ENCODE measurements at places on chromosomes 3 and 15.

DNA sequence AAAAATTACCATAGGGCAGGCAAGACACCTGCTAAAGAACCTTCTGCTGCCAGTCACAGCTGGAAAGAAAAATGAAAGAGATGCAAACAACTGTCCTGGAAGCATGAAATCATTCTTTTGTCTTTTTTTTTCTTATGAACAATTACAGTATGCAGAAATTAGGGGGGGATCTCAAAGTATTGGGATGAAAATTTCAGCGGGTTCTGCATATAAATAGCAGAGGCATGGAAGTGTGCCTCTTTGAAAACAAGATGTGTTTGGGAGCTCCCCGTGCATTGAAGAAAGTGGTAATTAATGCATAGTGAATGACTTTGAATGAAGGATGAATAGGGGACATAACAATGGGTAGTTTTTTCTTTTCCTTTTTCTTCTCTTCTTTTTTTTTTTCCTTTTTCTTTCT lies 431.2 kb downstream of the SOX2 start:
- no peak for DNase-seq

DNA sequence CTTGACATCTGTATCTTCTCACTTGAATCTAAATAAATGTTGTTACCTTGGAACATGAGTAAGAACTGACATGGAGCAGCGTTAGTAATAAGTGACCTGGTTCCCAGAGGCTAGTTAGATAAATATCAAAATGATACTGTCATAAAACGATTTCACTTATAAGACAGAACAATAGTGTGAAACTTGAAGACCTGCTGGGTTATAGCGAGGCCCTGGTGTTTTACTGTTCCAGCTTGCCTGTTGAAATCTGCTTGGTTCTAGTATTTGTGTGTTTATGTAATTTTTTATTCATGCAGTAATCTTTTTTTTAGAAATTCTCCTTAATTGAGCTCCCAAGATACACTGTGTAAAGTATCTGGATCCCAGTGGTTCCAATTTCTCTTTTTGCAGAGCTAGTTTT lies 129.4 kb downstream of the CACNA2D3 start:
- no peak for DNase-seq

- DNase-seq, result peak; percentile 3
Measured at GRCh38 chr3:52986938-52987337, 58.9 kb downstream of the SFMBT1 start.

DNA sequence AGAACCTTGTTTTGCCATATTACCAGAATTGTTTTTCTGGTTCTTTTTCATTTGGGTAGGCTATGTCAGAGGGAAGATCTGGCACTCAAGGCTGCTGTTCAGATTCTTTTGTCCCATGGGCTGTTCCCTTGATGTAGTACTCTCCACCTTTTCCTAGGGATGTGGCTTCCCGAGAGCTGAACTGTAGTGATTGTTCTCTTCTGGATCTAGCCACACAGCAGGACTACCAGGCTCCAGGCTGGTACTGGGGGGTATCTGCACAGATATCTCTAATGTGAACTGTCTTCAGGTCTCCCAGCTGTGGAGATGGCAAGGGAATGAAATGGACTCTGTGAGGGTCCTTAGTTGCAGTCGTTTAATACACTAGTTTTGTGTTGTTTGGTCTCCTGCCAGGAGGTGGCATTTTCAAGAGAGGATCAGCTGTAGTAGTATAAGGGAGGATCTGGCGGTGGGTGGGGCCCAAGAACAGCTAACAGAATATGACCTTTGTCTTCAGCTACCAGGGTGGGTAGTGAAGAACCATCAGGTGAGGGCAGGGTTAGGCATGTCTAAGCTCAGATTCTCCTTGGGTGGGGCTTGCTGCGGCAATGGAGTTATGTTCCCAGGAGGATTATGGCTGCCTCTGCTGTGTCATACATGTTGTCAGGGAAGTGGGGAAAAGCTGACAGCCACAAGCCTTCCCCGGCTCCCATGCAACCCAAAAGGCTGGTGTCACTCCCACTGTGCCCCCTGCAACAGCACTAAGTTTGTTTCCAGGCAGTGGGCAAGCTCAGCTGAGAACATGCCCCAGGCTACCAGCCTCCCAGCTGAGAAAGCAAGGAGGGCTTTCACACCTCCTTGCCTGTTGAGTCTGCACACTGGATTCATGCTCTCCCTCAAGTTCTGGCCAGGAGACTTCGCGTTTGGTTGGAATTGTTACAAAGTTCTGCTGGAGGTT lies 252.5 kb downstream of the ISL2 start:
- DNase-seq, result peak; percentile 13

- DNase-seq, result no peak
Measured at GRCh38 chr3:155230382-155230781, 63.1 kb downstream of the STRIT1 start.

- DNase-seq, result no peak
Measured at GRCh38 chr3:48086705-48087104, 70.5 kb upstream of the MAP4 start.

GRCh38 chr15:31271711-31272557 lies 54.7 kb upstream of the KLF13 start:
- DNase-seq, result no peak

DNA sequence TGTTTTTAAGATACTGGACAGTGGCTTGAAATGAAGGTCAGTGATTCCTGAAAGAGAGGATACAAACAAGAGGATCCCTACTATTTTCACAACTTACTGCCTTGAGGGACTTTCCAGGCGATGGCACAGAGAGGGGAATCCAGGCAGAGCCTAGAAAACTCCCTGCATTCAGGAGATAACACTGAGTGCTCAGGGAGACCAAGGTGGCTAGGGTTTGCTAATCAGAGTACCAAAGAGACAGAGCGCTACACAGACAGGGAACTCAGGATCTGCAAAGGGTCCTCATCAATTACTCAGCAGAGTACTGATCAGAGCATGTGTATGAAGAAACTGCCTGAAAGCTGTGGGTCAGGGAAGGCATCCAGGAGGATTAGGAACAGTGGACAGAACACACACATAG lies 11.7 kb upstream of the MRPS22 start:
- DNase-seq, result no peak

DNA sequence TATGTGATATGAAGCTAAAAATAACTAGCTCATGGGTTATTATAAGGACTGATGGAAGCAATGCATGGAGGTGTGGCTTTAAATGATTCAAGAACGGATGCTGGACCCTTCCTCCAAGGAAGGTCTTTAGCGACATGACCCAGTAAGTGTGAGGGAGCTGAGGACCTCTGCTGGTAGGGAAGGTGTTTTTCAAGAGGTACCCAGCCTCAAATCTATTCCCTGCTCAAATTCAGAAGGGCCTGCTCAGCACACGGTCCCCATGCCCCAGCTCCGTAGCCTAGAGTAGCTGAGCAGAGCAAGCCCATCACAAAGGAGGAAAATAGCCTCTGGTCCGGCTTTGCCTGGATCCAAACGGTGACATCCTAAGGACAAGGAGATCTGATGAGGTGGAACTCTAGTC lies 266.2 kb upstream of the IGF1R start:
- no peak for DNase-seq

DNA sequence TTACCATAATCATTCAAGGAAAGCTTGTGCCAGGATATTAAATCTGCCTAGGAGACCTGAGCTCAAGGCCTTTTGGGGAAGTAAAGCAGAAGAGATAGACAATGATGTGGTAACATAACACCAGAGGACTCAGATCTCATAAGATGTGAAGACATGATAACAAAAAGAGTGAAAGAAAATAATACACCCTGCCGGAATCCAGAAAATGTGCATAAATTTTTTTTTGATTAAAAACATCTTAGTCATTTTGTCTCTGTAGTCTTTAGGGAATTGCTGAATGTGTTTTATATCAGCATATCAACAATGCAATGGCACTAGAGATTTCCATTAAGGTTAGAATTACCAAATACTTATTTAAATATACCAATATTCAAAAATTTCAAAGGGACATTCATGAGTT lies 326.8 kb upstream of the ROBO1 start:
- DNase-seq, result no peak

DNA sequence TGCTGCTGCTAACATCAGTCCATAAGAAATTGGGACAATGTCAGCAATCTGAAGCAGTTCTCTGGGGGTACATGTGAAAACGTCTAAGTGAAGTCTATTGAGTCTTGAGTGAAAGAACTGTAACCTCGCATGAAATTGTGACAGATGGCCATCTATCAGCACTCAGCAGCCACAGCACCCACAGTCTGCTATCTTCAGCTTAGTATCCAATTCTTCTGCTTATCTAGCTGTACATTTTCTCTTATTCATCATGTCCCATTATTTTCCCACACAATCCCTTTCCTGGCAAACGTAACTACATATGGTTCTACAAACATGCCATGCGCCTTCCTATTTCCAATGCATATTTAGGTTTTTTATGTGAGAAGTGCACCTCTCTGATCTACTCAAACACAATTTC lies 629.7 kb downstream of the NTRK3 start:
- no peak for DNase-seq

DNA sequence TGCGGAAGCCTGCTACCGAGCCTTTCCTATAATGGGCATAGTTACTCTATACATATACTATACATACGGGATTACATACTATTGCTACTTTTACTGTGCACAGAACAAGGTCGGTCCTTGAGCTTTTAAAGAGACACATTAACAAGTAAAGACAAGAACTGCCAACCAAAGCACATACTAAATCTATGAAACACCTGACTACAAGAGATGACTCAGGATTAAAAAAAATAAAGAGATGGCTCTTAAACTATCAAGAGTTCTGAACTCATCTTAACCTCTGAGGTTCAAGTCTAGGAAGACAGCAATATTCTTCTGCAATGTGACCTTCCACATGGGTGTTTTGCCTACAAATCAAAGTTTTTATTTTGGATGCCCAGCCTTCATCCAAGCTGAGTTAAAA lies 106.8 kb downstream of the TNIK start:
- DNase-seq, result no peak

GRCh38 chr15:40338921-40339620 lies 1.7 kb downstream of the CCDC9B start:
- DNase-seq, result no peak

- peak; percentile 73 for DNase-seq
Measured at GRCh38 chr15:92655178-92655995, at the start of gene FAM174B. Gene FAM174B, minus strand, starts transcription at chr15:92655775.

GRCh38 chr15:31510057-31510456 lies 183.4 kb downstream of the KLF13 start:
- DNase-seq, result peak; percentile 74

DNA sequence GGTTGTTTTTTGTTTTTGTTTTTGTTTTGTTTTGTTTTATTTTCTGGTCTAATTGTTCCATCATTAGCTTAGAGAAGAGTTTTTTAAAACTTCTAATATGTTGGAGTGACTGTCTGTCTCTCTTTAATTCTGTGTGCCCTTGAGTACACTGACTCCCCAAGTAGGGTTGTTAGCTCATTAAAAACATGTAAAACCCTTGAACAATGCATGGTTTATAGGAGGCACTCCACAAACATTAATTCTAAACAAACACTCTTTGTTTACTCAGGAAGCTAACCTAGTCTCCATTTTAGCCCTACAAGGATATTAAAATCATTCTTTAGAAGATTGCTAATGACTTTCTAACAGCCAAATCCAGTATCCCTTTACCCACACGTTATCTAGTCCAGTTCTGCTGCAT lies 100.5 kb downstream of the CGGBP1 start:
- no peak for DNase-seq

DNA sequence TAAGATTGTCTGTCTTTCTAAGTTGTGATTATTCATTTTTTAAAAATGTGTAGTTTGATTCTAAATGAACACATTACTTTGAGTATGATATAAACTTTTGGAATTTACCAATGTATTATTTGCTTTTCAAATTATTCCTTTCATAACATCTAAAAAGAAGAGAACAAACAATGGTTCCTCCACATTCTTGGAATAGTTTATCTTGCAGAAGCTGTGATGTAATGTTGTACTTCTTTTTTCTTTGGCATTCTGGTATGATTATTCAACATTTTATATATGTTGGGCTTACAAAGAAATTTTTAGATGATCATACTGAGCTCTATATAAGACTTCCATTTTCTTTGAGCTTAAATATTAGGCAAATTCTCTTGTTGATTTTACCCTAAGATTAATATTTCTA lies 419.2 kb downstream of the DIPK2A start:
- DNase-seq, result no peak

GRCh38 chr3:3089017-3089416 lies 21.2 kb downstream of the IL5RA start:
- DNase-seq, result no peak

GRCh38 chr3:193774272-193774915 lies 181.4 kb downstream of the OPA1 start:
- no peak for DNase-seq

DNA sequence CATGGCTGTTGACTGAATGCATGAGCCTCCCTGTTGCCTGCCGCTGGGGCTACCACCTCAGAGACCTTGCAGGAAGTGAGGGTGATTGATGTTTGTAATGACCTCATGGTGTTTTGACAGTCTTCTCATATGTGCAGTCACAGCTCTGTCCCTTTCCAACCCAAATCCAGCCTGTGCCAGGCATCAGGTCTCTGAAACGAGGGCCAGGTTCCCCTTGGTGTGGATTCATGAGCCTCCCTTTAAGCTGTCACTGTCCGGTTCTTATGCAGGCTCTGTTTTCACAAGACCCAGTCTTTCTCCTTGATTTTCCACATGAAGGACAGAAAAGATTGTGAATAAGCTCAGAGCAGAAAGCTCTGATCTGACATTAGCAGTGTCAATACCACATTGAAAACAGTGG lies 43.1 kb downstream of the CEMIP start:
- DNase-seq, result no peak

DNA sequence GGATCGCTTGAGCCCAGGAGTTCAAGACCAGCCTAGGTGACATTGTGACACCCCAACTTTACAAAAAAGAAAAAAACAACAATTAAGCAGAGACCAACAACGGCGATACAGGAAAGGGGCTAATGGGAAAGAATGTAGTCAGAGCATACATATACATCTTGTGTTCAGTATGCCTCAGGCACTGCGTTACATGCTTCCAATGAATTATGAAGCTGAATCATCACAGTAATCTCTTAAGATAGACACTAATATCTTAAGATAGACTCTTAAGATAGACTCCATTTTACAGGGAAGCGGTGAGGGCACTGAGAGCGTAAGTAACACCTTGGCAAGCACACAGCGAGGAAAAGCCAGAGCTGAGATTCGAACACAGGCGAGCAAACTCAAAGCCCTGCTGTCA lies 6.1 kb upstream of the LDHAL6B start:
- DNase-seq, result no peak

DNA sequence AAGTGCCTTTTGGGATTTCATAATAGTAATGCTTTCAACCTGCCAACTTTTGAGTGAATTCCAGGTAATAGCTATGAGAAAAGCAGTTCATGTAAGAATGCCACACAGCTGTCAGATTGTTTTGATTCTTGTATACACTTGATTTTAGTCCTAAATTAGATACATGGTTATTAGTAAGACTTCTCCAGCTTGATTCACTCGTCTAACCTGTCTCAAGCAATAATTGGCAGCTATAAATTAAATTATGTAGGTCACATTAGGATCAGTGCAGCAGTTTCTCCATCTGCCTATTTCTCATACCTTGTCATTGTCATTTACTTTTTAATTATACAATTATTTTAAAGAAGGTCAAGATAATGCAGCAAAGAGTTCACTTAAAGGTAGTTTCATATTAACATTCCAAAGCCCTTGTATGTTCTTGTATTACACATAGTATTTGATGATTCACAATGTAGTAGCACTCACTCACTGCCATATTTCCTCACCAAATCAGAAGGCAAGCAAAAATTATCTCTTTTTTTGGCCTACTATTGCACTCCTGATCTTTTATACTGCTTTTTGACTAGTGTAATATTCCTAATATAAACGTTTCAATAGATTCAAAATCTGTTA lies 10.9 kb upstream of the CRYBG3 start:
- DNase-seq, result no peak
